ENCODE measurements at places on chromosomes 11 and 22.

DNA sequence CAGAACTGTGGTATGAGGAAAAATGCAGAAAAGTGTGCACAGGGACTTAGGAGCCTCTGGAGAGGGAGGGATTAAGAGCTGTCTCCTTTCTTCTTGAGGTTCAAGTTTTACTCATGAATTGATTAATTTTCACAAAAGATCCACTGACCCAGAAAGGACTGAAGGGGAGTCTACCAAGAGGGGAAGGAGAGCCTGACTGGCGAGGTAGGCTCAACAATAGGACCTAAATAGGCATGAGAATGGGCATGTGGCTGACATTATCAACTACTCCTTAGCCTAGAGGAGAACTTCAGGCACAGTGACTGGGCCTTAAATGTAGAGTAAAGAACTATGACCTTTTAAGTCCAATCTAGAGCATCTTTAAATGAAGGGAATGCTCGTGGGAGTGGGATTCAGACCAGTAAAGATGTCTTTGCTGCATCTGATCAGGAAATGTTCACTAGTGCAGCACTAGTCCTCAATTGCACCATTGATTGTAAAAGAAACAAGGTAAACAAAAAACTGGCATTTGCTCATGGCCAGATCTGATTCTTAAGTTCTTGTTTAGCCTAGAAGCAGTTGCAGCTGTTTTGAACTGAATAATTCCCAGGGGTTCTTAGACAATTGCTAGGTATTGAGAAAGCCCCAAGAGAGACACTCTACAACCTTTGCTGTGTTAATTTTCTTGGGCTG lies 135.6 kb downstream of the RAB38 start:
- DNase-seq = no peak

- DNase-seq = peak; percentile 12
These were observed 61.6 kb upstream of the PTPN5 start for GRCh38 chr11:18853086-18853720.

GRCh38 chr11:96189351-96189750 lies 153.6 kb downstream of the MAML2 start:
- no peak for DNase-seq

- DNase-seq = no peak
These were observed 6.5 kb downstream of the KREMEN1 start for GRCh38 chr22:29079218-29079901.

DNA sequence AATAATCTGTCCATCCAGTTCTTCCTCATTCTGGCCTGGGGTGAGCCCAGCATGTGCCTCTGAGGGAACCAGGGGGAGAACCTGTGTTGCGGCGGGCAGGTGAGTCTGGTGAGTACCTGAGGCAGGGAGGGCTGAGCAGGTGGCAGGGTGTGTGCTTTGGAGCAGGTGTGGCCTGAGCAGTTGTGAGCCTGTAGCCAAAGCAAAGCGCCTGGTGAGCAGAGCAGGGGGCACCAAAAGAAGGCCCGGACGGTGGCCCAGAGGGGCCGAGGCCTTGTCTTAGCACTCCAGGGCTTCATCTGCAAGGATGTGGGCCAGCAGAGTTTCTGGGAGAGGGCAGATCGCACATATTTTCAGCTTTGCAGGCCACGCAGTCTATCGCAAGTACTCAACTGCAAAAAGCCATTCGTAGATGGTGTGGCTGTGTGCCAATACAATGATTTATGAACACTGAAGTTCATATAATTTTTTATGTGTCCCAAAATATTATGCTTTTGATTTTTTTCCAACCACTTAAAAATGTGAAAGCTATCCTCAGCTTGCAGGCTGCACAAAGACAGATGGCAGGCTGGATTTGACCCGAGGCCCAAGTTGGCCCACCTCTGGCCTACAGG lies 8.7 kb downstream of the GLB1L2 start:
- DNase-seq = no peak
